ENCODE measurements at places on chromosomes 13 and 19.

GRCh38 chr13:98691360-98691759, 61.1 kb downstream of the SLC15A1 start:
- no peak for DNase-seq

- no peak for DNase-seq
Measured at GRCh38 chr19:34033880-34034279, 138.4 kb upstream of the LSM14A start.

GRCh38 chr19:34588249-34588648, 88.7 kb downstream of the SCGB2B2 start:
- DNase-seq = no peak

- DNase-seq = no peak
Measured at GRCh38 chr19:1231729-1232637, 5.8 kb downstream of the CBARP start.

DNA sequence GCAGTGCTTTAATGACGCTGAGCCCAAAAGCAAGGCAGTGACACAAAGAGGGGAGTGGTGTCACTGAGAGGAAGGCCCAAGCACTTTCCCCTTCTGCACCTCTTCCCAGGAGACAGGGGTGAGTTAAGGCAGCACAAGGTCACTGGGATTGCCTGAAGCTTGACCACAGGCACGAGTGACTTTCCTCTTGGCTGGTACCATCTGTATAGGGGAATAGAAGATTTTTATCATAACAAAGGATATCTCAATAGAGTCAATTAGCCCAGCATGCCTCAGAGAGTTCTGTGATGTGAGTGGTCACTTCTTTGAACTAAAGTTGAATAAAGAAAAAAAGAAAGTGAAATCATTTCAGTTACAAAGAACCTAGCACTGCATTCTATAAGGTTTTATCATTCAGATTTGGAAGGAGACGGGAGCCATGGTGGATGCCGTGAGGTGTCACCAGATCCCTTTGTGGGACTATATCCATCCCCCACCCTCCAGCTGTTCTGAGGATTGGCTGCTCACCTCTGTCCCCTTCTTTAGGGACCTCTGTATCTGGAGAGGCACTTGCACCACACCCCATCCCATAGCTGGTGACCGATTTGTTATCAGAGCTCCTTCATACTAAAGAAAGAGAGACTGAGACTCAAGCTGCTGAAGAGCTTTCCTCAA, 291.2 kb downstream of the DCT start:
- DNase-seq = no peak

GRCh38 chr13:111920932-111921705, 145.8 kb upstream of the SOX1 start:
- DNase-seq = no peak

GRCh38 chr19:3367628-3368440, 1.5 kb downstream of the NFIC start:
- no peak for DNase-seq

DNA sequence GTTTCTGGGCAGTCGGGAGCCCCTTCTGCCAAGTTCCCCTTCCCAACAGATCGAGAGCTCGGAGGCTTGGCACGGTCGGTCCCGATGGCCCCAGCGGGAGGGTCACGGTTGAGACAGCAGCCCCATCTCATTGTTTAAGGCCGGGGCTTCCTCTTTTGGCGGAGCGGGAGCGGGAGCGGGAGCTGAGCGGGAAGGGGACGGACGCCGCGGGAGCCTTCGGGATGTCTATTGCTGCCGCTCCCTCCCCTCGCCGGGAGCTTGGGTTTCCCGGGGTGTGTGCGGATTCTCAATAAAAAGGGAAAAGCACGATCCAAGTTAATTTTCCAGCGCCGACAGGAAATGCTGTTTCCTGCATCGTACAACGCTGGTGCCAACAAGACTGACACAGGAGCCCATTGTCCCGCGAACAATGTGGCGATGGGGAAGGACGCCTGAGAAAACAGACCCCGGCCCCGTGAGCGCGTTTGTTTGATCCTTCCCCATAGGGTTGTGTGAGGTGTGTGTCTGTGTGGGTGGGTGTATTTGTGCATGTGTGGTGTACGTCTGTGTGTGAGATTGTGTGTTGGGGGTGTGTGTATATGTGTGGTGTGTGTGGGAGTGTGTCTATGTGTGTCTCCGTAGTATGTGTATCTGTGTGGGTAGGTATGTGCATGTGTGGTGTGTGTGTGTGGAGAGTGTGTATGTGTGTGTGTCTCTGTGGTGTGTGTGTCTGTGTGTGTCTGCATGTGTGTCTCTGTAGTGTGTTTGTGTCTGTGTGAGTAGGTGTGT, 36.3 kb upstream of the FLT1 start:
- DNase-seq = no peak

DNA sequence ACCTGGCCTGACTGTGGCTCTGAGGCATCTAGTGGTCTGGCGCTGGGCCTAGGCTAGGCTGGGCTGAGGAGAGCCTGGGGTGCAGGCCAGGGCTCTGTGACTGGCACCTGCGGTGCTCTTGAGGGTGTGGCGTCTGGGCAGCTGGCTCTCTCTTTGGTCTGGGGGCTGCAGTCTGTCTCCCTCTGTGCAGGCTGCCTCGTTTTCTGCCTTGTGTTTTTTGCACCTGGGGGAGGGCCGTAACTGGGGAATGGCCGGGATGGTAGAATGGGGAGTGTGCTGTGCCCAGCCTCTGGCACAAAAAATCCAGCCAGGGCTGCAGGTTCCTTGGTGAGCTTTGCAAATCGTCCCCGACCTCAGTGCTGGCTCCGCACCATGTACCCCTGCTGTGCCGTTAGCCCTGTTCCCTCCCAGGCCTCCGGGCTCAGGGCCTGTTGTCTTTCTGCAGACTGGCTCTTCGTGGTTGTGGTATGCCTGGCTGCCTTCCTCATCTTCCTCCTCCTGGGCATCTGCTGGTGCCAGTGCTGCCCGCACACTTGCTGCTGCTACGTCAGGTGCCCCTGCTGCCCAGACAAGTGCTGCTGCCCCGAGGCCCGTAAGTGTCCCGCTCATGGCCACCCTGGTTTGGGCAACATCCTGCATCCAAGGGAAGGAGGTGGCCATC, 6.5 kb upstream of the USF2 start:
- DNase-seq = no peak

GRCh38 chr19:7904074-7905020, 670 bp downstream of the MAP2K7 start:
- no peak for DNase-seq

- no peak for DNase-seq
Measured at GRCh38 chr13:71876648-71877255, 9.7 kb upstream of the DACH1 start.

DNA sequence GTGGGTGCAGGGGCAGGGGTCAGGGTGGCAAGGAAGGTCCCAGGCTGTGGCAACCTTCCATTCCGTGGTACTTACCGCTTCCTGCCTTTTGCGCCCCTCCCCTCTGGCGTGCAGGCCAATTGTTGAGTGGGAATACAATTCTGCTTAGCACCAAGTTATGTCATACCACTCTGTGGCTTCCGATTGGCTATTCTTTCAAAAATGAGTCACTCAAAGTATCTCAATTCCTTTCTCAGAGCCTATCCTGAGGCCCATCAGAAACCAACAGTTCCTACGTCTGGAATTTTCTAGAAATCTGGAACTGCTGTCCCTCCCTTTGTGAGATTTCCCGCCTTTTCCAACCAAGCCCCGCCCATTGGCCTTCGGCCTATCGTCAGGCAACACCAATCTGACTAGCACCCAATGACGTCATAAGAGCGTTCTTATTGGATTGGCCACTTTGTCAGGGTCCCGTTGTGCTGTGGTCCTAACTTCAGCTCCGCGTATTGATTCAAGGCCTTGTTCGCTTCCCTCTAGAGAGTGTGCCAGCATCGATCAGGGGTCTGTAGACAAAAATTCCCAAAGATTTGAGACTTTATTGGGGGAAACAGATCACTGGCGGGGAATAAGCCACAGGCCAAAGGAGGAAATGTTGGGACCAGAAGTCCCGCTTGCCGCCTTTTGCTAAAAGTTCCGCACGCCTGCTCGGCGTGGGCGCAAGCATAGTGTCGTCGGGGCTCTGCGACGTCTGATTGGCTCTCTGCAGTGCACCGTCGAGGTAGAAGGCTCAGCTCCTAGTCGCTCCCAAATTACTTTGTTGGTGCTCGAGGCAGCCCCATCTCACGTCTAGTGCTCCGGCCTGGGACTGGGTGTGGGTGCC, 11.7 kb downstream of the NTN5 start:
- DNase-seq = peak; percentile 38

DNA sequence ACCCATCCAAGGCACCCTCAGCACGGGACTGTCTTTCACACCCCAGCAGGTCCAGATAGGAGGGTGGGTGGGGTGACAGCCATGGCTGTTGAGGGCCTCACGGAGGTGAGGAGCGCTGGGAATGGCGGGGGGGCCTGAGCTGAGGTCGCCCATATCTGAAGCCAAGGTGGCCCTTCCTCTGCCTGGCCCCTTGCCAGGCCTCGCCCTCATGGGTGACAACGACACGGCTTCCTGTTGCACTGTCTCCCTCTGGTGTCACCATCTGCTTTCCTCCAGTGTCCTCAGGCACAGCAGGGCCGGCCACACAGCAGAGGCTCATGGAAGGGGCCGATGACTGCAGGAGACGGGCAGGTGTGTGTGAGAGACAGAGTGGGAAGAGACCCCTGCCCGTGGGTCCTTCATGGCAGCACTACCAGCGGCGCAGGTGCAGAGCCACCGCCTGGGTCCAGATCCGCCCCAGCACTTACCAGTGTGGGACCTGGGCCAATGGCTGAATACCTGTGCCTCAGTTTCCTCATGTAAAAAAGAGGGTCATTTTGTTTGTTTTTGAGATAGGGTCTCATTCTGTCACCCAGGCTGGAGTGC, 8.1 kb upstream of the NKPD1 start:
- no peak for DNase-seq

DNA sequence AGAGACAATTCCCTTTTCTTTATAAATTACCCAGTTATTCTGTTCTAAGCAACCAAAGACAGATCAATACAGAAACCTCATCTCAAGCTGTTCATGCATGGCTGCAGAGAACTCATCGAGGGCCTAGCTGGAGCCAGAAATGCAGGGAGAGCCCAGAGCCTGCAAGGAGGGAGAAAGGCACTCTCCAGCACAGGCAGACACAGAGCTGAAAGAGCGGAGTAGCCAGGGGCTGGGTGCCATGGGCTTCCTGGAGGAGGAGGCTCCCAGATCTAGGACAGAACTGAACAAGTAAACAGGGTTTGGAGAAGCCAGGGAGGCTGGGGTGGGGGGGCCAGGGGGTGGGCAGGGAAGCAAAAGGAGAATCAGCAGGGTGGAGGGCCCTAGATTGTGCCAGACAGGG, 144.2 kb upstream of the ZNF507 start:
- no peak for DNase-seq

GRCh38 chr13:73948848-73949529, 185.2 kb downstream of the KLF12 start:
- no peak for DNase-seq

DNA sequence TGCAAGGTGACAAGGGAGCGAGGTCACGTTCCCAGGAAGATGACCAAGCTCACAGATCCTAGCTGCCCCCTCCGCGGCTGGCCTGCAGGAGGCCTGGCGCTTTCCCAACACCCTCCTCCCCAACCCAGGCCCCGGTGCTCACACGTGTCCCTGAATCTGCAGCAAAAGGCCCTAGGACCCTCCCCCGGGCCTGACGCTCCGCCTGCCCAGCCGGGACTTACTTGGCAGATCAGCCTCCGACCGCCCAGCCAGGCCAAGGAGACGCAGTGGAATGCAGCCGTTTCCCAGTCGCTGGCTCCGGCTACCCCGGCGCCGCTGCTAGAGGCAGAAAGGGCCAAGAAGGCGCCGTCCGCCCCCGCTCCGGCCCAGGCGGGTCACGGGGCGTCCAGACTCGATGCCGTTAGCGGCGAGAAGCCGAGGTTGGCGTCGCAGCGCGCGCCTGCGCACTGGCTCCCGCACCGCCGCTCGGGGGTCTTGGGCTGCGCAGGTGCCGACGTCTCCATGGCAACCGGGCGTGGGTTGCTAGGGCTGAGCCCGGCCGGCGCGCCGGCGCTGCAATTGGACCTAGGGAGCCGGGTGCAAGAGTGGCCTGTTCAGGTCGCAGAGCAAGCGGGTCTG, at the start of gene PNMA8A:
TSS of gene PNMA8A (minus strand) at position 448 of the 618 bp plus-strand sequence. CDS start 528 bp downstream, outside the sequence.
- no peak for DNase-seq

GRCh38 chr13:111937777-111938311, 129.1 kb upstream of the SOX1 start:
- no peak for DNase-seq

GRCh38 chr13:49417161-49417560, 26.7 kb downstream of the CAB39L start:
- no peak for DNase-seq

DNA sequence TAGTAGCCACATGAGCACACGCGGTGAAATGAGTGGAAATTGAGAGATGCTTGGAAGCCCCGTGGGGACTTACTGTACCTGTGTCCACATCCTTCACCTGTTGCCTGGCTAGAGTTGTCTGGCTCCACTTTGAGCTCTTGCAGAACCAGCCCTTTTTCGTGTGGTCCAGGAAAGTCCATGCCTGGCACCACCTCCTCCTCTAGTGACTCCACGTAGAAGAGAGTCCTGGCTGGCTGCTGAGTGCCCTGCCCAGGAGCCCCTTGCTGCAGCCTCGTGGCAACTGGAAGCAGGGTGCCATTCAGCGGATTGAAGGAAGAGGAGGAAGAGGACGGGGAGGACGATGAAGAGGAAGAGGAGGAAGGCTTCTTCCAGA, 515 bp upstream of the ATXN8OS start:
- DNase-seq = no peak

- DNase-seq = no peak
Measured at GRCh38 chr13:62113179-62113578, 697.5 kb upstream of the PCDH20 start.

GRCh38 chr13:73993661-73994060, 140.5 kb downstream of the KLF12 start:
- no peak for DNase-seq

DNA sequence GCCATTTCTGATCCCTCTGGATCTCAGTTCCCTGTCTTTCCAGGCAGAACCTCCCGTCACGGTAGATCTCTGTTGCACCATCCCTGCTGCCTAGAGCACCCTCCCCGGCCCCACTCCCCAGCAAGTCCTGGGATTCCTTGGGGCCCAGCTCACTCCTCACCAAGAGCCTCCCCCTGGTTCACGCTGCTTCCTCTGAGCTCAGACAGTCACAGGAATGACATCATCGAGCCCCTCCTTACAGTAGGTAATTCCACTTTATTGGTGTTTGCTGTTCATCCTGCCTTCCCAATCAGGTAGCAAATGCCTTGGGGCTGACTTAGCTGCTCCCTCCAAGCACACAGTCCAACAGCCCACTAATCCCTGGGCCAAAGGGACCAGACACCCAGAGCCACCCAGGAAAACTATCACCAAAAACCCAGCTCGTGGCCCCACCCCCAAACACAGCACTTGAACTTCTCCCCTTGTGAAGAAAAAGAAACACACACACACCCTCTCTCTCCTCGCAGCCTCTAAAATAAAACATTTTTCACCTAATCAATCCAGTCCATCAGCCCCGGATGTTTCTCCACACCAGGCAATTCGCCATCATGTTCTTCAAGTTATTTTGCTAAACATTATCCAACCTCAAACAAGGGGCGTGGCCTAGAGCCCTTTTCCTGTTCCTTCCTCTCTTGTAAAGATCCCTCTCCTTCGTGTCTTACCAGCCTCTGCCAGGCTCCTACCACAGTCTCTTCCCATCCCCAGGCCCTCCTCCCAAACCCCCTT, 2.5 kb downstream of the NAPA start:
- DNase-seq = peak; percentile 27

- no peak for DNase-seq
Measured at GRCh38 chr19:16579381-16579780, 7.2 kb upstream of the SLC35E1 start.

GRCh38 chr13:49935171-49936074, 717 bp downstream of the SPRYD7 start:
- no peak for DNase-seq

GRCh38 chr19:56199687-56200086, 2.1 kb upstream of the ZSCAN5B start:
- no peak for DNase-seq

GRCh38 chr13:49400755-49401659, 42.9 kb downstream of the CAB39L start:
- DNase-seq = peak; percentile 14
